ENCODE measurements at places on chromosomes 11 and 22. TPM values are rescaled to one million over a fixed set of nuclear protein-coding genes. Genes with fewer than 3 reads are reported as not detected.

GRCh38 chr11:2990617-2991451, 1.3 kb downstream of the NAP1L4 start:
- ATAC-seq: no peak
- no peaks in the 10 kb centered on the region for H3K27me3 ChIP-seq
- H3K27ac ChIP-seq: peak overlapping the region; percentile 78
- H3K4me3 ChIP-seq: peak overlapping the region; percentile 79

DNA sequence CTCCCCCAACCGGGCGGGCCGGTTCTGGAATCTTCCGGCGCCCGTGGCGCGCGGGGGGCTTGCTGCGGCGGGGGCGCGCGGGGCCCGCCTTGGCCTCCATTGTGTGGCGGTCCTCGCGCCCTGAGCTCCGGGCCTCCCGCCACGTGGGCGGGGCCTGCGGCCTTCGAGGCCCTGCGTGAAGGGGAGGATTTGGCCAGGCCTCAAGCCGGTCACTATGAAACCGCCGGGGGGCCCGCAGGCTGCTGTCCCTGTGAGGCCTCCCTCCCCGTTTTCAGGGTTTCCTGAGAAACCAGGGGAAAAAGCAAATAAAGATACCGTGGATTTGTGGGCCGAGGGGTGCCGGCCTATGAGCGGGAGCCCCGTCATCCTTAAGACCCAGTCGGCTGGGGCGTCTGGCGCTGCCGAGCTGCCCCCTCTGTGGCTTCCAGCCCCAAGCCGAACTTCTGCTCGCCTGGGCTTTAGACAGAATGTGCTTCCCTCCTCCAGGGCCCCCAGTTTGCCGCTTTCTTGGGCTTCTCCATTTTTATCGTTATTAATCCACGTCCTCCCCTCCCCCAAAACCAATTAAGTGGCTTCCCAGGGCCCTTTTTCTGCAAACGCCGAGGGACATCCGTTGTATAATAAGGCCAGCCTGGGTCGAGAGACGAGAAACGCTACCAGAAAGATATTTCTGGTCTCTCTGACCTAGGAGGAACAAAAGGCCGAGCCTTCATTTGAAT, 602 bp downstream of the EWSR1 start:
- peak; percentile 63 for ATAC-seq
- H3K36me3 ChIP-seq: peaks cover 37% of the 10 kb centered on the region
- H3K4me3 ChIP-seq: peak overlapping the region; percentile 70
- peak overlapping the region; percentile 99 for H3K27ac ChIP-seq

The CARNS1 gene
- total RNA-seq: 1.3 TPM

The MPEG1 gene
- 15.3 TPM for total RNA-seq

DNA sequence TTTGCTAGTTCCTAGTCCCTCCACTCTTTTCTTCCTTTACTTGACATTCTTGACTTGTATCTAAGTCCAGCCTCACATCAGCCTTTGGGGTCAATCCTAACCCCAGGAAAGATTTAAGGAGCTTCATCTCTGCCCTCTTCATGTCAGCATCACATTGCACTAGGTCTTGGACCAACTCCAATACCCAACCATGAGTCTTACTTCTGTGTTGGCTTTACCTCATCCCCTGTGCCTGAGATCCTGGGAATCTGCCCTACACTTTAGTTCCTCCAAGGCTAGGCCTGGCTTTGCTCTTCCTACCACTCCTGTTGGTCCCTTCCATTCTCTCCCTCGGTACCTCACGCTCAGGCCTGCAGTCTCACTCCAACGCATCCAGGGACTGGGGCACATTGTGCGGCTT, 117.0 kb downstream of the SLC1A2 start:
- ATAC-seq: no peak
- H3K36me3 ChIP-seq: no peaks in the 10 kb centered on the region
- no peaks in the 10 kb centered on the region for H3K27me3 ChIP-seq
- peaks cover 30% of the 10 kb centered on the region for H3K4me1 ChIP-seq
- H3K27ac ChIP-seq: no peak overlapping the region

GRCh38 chr11:10233581-10233980, 60.4 kb downstream of the SBF2 start:
- no peaks in the 10 kb centered on the region for H3K27me3 ChIP-seq
- no peak overlapping the region for H3K4me3 ChIP-seq
- no peak for ATAC-seq
- H3K27ac ChIP-seq: no peak overlapping the region

Data from gastroesophageal sphincter (tissue), 4 donors.